ENCODE measurements at places on chromosomes 5 and 9.

DNA sequence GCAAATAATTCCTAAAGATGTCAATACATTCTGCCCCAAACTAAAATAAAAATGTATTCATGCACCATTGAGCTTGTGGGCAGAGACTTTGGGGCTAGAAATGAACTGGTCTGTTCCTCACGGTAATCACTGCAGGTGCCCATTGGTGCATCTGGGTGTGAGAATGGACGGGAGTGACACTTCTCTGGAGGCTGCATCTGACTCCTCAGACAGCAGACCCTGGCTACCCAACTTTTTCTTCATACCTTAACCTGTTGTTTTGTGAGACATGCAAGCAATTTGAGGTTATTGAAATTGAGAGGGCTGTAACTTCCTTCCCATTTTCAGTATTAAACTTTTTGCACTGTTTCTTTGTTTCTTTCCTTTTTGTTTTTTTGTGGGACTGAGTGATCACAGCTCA is 333.4 kb downstream of the ICE1 start:
- no peak for DNase-seq

- no peak for DNase-seq
Observed at GRCh38 chr5:14702238-14702839, 37.8 kb downstream of the OTULIN start.

DNA sequence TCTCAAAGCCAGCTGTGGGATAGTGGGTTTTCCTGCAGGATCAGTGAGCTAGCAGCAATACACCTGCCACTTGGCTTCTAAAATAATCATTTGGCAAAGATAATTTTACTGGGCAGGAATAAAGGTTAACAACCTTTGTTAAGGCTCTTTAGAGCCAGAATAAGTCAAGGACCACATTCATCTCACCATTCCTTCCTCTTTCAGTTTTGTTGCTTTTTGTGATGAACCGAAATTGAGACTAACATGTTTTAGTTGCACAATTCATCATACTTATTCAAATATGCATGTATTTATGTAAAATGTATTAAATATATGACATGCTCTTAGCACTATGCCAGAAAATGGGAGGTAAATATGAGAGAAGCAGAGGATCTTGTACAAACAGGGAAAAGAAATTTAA is 824.4 kb upstream of the TYRP1 start:
- no peak for DNase-seq

GRCh38 chr5:112533362-112533761 is 114.3 kb upstream of the EPB41L4A start:
- no peak for DNase-seq

DNA sequence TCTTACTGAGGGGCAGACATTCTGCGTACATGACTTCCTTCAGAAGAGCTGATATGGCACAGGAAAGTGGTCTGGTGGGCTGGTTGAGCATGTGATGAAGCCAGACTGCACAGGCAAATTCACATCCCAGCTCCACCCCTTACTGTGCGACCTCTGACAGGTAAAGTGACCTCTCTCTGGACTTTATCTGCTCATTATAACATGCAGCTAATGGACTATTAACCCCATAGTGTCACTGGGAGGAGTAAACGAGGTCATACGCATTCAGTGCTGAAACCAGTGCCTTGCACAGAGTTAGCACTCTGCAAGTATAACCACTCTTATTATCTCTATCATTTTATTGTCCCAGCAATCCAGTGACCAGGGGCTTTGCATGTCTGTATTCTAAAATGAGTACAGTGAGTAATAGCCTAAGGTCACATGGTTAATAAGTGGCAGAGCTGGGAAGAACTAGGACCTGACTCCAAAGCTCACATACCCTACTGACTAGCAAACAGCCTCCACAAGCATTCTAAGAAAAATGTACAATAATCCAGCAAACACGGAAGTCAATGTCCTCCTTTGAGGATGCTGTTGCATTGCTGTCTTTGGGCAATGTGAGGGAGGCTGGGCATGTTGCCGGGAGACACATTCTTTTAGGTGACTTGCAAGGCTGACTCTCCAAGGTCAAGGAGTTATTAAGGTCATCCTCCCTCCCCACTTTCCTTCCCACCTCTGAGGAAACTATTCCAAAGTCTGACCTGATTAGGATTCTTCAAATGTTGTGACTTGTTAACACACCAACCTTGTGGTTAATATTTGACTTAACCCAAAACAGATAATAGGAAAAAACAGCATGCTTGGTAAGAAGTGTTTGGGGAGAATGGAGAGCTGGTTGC is 19.0 kb downstream of the GLRX start:
- no peak for DNase-seq

- DNase-seq, result no peak
Observed at GRCh38 chr5:78624011-78624541, 24.5 kb downstream of the LHFPL2 start.

GRCh38 chr5:98259595-98259994 is 513.9 kb upstream of the RGMB start:
- DNase-seq, result no peak

GRCh38 chr9:109011231-109011671 is 2.0 kb downstream of the CTNNAL1 start:
- DNase-seq, result no peak

DNA sequence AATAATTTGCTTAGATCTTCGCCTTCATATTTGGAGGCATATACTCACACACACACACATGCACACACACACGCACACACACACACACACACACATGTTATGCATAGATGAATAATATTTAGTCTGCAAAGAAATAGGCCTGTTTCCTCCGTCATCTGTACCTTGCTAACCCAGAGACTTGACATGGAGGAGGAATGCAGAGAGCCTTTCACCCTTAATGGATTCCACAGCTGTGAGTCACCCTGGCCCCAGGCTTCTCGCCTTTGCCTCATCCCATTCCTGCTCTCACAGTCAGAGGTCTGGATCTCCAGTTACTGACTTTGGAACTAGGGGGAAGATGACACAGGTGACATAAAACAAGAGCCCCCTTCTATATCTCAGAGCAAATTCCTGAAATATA is 29.7 kb downstream of the ZNF462 start:
- no peak for DNase-seq

GRCh38 chr5:43634621-43635020 is 31.6 kb downstream of the NNT start:
- no peak for DNase-seq

- DNase-seq, result no peak
Observed at GRCh38 chr5:4447657-4448056, 692.5 kb upstream of the ADAMTS16 start.

Data from hindlimb muscle (tissue), 1 donor.